ENCODE measurements at places on chromosomes 2 and 18. TPM values are rescaled to one million over a fixed set of nuclear protein-coding genes. Genes with fewer than 3 reads are reported as not detected.

The PDE1A gene
- 3.9 TPM for total RNA-seq

- no peaks in the 10 kb centered on the region for H3K36me3 ChIP-seq
- no peaks in the 10 kb centered on the region for H3K4me1 ChIP-seq
- H3K4me3 ChIP-seq, result no peak overlapping the region
- H3K27ac ChIP-seq, result no peak overlapping the region
- no peaks in the 10 kb centered on the region for H3K27me3 ChIP-seq
Observed at GRCh38 chr2:144834998-144835633, 315.2 kb upstream of the ZEB2 start.

DNA sequence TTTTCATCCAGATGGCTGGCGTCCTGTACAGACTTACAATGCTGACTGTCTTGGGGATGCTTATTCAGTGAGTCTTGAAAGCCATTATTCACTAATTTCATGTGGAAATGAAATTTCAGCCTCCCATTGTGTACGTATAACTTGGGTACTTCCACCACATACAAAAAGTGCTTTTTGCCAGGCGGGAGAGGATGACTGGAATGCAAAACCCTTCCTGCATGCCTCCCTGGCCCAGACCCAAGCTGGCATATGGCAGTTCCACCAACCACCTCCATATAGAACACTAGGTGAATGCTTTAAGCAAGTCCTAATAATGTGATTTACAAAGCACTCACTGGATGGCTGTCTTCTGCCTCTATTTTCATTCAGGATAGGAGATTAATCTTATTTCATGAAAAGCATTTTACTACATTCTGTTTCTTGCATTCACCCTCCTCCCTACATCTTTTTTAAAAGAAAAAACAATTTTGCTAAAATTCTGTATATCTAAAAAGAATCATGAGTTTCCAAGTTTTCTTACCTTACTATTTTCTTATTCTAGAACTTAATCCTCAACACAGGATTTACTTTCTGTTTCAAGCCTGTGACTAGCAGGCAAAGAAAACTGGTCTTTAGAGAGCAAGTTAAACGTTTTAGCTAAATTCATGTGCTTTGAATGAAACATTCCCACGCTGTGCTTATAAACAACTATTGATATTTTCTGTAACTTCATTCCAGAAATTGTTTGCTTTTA is 327.6 kb downstream of the NCKAP5 start:
- no peak overlapping the region for H3K4me3 ChIP-seq
- H3K4me1 ChIP-seq, result no peaks in the 10 kb centered on the region
- DNase-seq, result no peak
- H3K27ac ChIP-seq, result no peak overlapping the region
- no peaks in the 10 kb centered on the region for H3K36me3 ChIP-seq
- H3K27me3 ChIP-seq, result no peaks in the 10 kb centered on the region

- no peak overlapping the region for H3K4me3 ChIP-seq
- H3K27ac ChIP-seq, result no peak overlapping the region
- DNase-seq, result no peak
Observed at GRCh38 chr2:224925061-224925809, 117.0 kb downstream of the DOCK10 start.

DNA sequence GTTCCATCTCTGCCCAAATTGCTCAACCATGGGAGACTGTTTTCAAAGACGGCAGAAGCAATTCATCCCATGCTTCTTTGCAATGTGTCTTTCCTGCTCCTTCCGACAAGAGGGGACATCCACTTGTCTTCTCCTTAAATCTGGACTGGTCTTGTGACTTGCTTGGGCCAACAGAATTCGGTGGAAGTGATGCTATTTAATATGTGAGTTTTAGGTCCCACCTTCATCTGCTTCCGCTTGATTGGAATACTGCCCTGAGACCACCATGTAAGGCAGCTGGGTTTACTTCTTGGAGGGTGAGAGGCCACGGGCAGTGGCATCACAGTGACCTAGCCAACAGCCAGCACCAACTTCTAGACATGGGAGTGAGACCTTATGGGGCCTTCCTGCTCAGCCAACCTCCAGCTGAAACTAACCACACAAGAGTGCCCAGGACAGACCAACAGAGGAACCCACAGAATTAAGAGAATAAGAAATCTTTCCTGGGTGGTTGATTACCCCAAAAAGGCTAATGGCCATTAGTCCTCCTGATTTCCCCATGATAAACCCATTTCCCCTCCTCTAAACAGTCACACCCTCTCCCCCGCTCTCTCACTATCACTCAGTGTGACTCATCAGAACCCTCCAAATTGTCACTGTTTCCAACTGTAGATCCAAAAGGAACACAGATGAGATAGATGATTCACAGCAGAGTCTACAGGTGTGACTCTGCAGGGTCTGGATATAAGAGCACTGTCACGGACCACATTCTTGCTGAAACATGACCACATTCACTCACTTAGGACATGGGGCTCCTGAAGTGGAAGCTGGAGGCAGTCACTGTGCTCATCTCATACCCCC is 16.2 kb upstream of the RHOB start:
- DNase-seq, result no peak
- no peak overlapping the region for H3K4me3 ChIP-seq
- H3K4me1 ChIP-seq, result no peaks in the 10 kb centered on the region
- no peaks in the 10 kb centered on the region for H3K36me3 ChIP-seq
- no peak overlapping the region for H3K27ac ChIP-seq

DNA sequence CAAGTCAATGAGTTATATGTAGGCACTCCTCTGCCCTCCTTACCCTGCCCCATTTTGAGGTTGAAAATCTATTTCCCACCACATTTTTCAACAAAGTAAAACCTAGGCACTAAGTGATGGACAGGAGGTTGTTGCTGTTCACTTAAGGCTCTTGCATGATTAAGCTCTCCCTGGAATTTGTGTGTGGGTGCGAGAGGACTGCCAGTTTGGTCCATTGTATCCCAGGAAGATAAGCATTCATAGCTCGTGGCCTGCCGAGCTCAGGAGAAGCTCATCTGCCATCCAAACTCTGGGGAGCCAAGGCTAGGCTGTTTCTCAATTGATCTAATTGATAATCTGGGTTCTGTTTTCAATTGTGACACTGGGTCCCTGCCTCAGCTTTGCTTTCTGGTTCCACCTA is 4.7 kb upstream of the MAP4K4 start:
- no peaks in the 10 kb centered on the region for H3K36me3 ChIP-seq
- DNase-seq, result no peak
- no peak overlapping the region for H3K4me3 ChIP-seq
- no peak overlapping the region for H3K27ac ChIP-seq

GRCh38 chr18:33578518-33579348 is 714 bp downstream of the ASXL3 start:
- H3K36me3 ChIP-seq, result no peaks in the 10 kb centered on the region
- DNase-seq, result peak; percentile 45
- no peak overlapping the region for H3K27ac ChIP-seq

DNA sequence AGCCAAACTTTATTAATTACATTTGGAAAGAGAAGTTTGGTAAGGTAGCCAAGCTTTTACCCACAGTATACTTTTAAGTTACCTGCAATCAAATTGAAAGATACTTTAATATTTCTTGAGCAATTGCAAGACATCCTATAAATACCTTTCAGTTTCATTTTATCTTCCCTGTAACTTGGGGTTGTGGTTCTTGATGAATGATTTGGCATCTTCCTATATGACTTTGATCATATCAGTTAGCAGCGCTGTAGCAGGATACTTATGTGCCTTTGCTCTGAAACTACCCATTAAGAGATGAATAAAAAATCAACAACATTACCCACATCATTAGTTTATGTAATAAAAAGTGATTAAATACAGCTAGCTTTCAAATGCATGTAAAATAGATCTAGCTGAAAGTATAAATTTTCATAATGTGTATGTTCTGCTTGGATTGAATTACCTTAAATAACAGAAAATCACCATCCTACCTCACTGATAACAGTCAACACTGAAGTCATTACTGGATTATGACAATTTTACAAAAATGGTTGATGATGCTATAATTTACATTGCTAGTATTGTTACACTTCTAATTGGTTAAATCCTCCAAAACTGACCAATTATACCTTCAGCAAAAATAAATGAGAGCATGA is 50.4 kb downstream of the MMADHC start:
- no peaks in the 10 kb centered on the region for H3K27me3 ChIP-seq
- H3K27ac ChIP-seq, result no peak overlapping the region
- H3K4me3 ChIP-seq, result no peak overlapping the region
- H3K36me3 ChIP-seq, result no peaks in the 10 kb centered on the region

DNA sequence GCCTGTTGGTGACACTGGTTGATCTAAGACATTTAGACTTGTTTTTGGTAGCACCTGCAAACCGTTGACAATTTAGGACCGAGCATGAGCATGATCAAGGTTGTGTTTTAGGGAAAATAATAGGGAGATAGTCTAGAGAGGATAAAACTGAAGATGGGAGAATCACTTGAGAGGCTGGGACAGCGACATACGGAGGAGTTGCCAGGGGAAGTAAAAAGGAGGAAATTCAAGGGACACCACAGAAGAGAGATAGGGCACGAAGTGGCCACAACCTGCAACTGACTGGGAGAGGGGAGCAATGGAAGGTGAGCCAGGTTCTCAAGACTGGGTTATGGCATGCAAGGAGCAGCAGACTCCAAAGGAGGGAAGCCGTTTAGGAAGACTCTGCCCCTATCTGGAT is 1.4 kb upstream of the ATP8B1 start:
- no peak for DNase-seq
- no peak overlapping the region for H3K27ac ChIP-seq
- H3K36me3 ChIP-seq, result no peaks in the 10 kb centered on the region
- H3K4me3 ChIP-seq, result peak overlapping the region; percentile 72

DNA sequence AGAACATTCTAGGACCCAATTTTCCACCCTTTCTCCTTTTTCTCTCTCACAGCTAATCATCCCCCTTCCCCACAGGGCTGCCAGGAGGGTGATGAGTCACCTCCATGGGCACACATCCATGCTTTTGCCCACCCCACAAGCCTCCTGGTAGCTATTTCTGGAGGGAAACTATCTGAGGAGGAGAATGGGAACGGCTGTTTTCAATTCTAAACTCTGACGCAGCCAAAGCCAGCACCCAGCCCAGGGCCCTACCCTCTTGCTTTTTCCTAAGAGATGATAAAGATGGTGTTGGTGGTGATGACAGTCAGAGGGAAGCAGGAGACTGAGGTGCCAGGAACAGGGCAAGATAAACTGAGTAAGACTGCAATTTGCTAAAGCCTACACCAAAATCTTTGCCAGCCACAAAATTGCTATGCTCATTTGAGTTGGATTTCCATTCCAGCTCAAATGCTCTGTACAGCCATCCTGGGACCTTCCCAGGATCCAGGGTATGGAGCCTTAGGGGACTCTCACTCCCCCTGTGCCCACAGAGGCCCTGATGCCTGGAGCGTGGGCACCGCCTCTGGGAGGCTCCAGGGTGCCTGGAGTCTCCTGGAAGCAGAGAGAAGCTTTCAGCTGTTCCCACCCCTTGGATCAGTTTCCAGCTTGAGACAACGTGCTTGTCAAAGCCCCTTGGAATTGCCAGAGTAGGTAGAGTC is 62.0 kb upstream of the FZD7 start:
- H3K36me3 ChIP-seq, result no peaks in the 10 kb centered on the region
- no peaks in the 10 kb centered on the region for H3K27me3 ChIP-seq
- no peaks in the 10 kb centered on the region for H3K4me1 ChIP-seq

GRCh38 chr2:197666277-197666676 is 9.1 kb downstream of the RFTN2 start:
- H3K4me1 ChIP-seq, result no peaks in the 10 kb centered on the region
- no peaks in the 10 kb centered on the region for H3K27me3 ChIP-seq
- no peak overlapping the region for H3K4me3 ChIP-seq
- no peak for DNase-seq

GRCh38 chr2:42125841-42126594 is 43.1 kb upstream of the EML4 start:
- H3K27ac ChIP-seq, result peak overlapping the region; percentile 4
- peaks cover 20% of the 10 kb centered on the region for H3K4me1 ChIP-seq
- no peaks in the 10 kb centered on the region for H3K36me3 ChIP-seq
- no peak overlapping the region for H3K4me3 ChIP-seq
- H3K27me3 ChIP-seq, result no peaks in the 10 kb centered on the region
- DNase-seq, result peak; percentile 79

DNA sequence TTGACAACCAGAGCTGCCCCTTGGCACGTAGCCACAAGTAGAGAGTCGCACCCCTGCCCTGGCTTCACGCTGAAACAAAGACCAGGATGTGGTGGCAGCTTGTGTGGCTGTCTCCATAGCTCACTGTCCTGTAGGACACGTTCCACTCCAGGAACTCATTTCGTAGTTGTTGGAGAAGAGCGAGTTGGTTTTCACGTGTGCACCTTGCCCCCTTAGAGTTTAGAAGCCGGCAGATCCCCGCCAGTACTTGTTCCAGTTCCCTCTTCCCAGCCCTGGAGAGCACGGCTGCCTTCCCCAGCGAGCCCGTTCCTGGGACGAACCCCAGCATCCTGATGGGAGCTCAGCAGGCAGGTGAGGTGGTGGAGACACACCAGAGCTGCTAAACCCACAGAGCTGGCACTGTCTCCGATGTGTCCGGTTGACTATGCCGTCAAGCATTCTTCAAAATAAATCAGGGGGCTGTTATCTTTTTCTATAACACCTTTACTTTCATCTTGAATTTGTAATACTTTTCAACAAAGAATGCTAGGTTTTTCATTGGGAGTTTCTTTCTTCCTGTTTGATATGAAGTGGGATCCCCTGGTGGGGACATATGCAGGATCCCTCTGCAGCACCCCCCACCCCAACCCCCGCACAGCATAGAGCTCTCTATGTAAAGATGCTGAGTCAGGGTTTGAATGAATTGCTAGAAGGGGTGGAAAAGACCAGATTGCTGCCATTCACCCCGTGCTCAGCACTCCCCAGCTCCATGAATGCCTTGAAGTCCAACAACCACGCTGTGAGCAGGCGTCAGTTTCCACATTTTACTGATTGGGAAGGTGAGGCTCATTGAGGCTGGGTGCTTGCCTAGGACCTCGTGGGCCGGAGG is 44.5 kb downstream of the GREB1 start:
- H3K4me1 ChIP-seq, result no peaks in the 10 kb centered on the region
- DNase-seq, result no peak
- H3K27me3 ChIP-seq, result no peaks in the 10 kb centered on the region
- no peaks in the 10 kb centered on the region for H3K36me3 ChIP-seq
- no peak overlapping the region for H3K27ac ChIP-seq
- H3K4me3 ChIP-seq, result no peak overlapping the region

GRCh38 chr18:50080932-50081560 is 113.9 kb downstream of the MYO5B start:
- DNase-seq, result no peak
- no peak overlapping the region for H3K4me3 ChIP-seq
- H3K36me3 ChIP-seq, result no peaks in the 10 kb centered on the region
- H3K4me1 ChIP-seq, result peaks cover 4% of the 10 kb centered on the region
- H3K27me3 ChIP-seq, result no peaks in the 10 kb centered on the region

The GCKR gene
- 0.22 TPM for total RNA-seq

- no peak overlapping the region for H3K27ac ChIP-seq
- DNase-seq, result peak; percentile 43
- H3K4me3 ChIP-seq, result no peak overlapping the region
- no peaks in the 10 kb centered on the region for H3K36me3 ChIP-seq
Observed at GRCh38 chr18:76686737-76687231, 135.6 kb upstream of the ZNF236 start.

- no peak overlapping the region for H3K4me3 ChIP-seq
- H3K27ac ChIP-seq, result no peak overlapping the region
- DNase-seq, result no peak
- H3K27me3 ChIP-seq, result no peaks in the 10 kb centered on the region
- H3K36me3 ChIP-seq, result no peaks in the 10 kb centered on the region
- no peaks in the 10 kb centered on the region for H3K4me1 ChIP-seq
Observed at GRCh38 chr18:76805221-76805620, 17.1 kb upstream of the ZNF236 start.
